ENCODE measurements at places on chromosomes 1 and 21.

DNA sequence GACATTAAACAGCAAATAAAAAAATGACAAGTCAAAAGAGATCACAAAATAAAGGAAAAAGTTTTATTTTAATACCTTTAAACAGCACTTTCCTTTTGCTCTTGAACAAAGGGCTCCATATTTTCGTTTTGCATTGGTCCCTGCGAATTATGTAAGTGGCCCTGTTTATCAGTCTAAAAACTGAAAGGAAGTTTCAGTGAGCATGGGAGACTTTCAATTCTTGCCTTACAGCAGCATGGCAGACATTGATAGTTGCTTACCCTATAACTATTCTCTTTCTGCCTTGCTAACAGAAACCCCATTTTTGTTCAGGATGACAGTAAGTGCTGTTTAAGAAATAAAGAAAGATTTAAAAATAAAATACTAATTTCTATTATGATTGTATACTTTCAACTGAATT is 5.2 kb upstream of the SH3GLB1 start:
- DNase-seq = no peak

DNA sequence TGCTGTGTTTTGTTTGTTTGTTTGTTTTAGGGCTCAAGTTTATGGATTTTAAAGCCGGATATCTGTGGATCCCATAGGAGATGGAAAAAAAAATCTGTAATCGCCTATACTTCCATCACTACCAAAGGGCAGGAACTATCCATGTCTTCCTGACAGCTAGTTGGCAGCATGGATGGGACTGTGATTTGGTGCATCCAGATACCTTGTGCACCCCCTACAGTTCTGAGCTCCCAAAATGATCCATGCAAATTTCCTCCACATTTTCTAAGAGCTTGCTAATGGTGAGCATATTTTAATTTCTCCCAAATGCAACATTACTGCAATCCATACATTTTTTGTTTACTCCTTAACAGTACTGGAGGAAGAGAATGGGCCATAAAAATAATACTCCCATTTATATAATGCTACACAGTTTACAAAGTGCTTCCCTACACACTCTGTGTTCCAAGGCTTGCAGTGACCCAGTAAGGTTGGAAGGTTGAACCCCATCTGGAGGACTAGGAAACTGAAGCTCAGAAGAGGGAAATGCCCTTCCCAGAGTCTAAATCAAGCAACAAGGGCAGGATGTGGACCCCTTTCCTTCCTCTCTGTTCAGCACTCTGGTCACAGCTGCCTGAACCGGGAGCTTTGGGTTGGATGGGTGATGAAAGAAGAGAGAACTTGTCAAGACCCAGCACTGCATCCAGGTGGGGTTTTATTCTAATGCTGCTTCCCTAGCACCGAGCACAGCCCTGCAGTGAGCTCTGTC is 48.0 kb downstream of the CAPN8 start:
- DNase-seq = no peak

DNA sequence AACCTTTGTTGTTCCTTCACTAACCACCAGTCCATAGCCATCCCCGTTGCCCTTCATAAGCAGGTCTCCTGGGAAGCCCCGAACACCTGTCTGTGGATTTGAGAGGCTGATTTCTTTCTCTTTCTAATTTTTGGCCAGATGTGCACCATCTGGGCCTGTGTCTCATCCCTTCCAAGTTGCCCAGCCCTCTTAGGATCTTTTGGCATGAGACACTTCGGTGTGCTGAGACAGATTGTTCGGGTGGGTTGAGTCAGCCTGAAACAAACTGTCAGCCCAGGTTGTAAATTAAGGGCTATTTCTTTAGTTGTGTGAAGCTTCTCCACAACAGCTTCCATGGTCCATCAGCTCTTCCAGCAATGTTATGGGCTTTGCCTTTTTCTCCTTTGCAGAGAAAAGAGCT is 1.4 kb upstream of the DNAJC11 start:
- DNase-seq = no peak

GRCh38 chr21:34333121-34333739 is 30.6 kb upstream of the KCNE2 start:
- DNase-seq = no peak

- no peak for DNase-seq
Observed at GRCh38 chr1:208178091-208178529, 66.1 kb downstream of the PLXNA2 start.

GRCh38 chr1:66333466-66334199 is 200.3 kb upstream of the SGIP1 start:
- DNase-seq = peak; percentile 43

DNA sequence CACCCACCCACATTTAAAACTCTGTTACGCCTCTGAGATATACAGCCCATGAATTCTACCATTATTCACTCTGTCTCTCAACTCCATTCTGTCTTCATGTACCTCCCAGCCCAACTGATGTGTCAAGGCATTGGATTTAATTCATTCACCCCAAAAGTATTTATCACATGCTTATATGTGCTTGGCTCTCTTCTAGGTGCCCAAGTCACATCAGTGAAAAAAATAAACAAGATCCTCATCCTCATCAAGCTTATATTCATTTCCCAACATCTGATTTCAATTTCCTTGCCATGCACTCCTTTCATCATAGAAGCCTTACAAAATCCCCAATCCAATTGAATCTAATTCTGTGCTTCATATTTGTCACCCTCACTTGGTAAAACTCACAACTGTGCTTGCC is 967.6 kb downstream of the LTN1 start:
- DNase-seq = no peak

GRCh38 chr1:31326461-31326860 is 29.6 kb downstream of the ZCCHC17 start:
- DNase-seq = no peak

DNA sequence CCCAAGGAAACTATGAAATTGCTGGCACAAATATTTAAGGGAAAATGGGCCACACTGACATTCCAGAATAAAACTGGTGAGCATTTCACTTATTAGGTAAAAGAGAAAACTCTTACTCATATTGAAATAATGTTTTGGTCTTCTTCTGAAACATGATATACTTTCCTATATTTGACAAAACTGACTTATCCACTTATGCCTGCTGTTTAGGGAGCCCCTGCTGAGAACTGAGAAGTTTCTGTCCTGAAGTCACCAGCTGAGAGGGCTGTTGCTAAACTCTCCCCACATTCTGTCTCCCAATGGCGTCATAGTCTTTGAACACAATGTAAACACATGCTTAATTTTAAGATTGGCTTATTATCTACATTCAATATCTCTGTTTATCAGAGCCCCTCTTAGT is 46.8 kb upstream of the ZC3H11B start:
- no peak for DNase-seq

DNA sequence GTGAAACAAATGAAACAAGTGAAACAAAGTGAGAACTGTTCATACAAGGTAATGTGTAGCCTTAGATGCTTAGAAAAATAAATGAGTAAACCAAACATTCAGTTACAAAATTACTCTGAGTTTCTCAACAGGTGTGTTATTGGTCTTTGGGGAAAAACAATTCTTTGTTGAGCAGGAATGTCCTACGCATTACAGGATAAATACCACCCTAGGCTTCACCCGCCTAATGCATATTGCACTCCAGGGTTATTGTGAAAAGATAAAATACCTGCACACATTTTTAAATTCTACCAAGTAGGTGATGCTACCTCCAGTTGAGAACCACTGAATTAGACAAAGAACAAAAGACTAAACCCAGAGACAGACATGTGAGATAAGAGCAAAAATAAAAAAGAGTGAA is 72.2 kb downstream of the ADAMTS1 start:
- no peak for DNase-seq

DNA sequence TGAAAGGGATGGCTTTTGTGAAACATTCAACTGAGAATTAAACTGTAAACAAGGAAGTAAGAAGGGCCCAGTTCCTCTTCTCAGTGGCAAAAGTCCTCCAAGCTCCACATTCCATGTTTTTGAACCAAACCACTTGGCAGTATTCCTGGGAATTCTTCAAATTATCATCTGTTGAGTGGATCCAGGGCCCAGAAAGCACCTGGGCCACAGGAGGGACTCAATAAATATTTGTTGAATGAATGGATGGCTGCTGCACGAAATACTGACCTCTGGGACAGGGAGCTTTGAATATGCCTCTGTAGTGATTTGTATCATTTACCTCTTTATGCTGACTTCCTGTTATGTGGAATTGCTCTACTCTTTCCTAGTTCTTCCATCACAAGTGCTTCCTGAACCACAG is 4.7 kb downstream of the SLC35F3 start:
- no peak for DNase-seq

DNA sequence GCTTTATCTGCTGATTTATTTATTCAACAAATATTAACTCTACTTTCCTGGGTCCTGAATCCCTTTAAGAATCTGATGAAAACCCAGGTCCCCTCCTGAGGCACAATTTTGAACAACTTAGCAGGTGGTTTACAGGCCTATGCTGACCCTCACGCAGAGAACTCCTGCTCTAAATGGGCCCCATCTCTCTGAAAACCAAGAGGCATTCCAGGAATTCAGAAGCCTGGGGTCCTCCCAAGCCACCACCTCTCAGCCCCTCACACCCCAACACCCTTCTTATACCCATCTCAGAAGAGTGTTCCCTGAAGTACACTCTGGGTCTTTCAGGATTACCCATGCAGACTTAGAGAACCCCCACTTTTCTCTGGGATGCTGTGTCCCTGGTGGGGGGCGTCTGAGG is 34.5 kb downstream of the LHX4 start:
- no peak for DNase-seq

- DNase-seq = no peak
Observed at GRCh38 chr1:174352883-174353608, 94.7 kb upstream of the GPR52 start.

- no peak for DNase-seq
Observed at GRCh38 chr1:240931031-240931430, 319.1 kb upstream of the GREM2 start.

DNA sequence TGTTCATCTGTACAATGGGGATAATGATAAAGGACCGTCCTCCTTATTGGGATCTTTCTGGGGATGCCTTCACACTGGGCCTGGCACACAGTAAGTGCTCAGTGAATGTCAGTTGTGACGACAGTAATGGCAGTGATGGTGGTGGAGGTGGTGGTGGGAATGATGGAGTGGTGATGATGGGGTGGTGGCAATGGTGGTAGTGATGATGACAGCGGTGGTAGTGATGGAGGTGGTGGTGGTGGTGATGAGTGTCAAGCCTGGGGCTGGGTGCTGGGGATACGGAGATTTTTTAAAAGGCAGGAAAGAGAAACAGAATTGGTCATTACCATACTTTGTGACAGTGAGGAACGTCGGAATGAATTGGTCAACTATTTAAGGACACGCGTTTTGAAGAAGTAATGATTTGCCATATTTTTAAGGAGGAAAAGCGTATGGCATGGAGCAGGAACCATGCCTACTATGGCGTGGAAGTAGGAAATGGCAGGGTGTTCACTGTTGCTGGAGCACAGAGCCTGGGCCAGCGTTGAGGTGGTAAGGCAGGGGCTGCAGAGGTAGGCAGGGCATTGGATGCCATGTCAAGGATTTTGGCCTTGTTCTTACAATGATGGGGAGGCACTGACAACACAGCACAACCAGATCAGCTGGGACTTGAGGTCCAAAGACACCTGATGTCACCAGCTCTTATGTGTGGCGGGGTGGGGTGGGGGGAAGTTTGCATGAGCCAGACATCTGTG is 128.7 kb downstream of the ACTL8 start:
- no peak for DNase-seq

DNA sequence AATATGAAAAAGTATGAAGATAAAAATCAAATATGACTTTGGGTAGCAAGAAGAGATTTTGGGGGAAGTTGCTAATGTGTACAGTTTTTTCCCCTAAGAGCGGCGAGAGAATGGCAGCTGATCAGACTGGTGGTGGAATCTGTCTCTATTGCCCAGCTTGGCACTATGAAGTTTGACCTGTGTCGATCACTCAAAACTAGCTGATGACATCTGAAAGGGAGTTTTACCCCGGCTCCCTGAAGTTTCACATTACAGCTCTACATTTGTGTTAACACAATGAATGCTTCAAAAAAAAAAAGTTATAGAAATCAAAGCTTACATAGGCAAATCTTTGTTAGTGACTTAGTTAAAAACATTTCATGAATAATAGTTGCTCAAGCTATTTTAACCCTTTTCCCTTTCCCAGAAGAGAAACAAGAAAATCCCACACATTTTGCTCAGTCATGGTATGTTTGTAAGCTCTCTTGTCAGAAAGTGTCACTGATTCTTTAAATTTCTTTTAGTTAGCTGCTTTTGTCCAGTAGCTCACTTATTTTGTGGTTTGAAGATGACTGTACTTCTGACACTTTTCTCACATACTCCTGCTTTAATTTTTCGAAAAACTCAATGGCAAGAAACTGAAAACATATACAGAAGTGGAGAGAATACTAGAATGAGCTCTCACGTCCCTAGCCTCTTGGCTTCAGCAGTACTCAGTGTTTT is 41.3 kb downstream of the DYRK1A start:
- DNase-seq = no peak

- DNase-seq = no peak
Observed at GRCh38 chr1:115958866-115959265, 17.4 kb upstream of the SLC22A15 start.

DNA sequence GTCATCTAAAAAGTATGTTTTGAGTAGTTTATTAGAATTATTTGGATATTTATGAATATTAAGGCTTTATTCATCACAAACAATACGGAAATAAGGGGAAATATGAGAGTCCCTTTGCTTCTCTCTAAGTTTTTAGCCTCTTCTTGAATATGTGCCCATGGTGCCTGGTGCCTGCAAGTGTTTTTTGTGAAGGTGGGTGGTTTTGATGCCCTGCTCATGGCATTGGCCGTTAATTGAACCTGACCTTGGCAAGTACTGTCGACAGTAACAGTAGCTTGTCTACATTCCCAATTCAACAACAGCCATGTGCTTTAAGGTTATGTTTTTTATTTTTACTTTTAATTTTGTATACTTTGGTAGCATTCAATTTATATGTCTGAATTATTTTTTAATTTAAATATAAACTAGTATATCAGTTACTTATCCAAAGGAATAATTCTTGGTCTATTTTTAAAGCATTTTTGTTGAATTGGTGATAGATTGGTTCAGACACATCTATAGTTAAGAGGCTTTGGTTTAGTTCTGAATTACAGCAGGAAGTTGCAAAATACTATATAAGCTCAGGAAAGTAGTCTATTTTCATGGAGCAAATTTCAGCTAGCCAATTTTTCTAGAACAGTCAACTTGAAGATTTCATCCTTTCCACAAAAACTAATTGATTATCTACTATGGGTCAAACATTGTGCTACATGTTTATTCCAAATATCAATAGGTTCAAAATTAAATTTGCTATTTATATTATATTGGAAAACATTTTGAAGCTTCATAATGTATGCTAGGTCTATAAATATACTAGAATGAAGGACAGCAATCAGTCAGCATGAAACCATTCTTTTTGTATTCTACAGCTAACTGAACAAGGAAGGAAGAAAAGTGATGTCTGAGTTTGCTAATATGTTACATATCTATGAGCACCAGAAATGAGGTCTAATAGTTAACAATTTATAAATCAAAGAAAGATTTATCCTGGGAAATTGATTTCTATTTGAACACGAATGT is 184.4 kb downstream of the MRPL39 start:
- DNase-seq = no peak

- peak; percentile 92 for DNase-seq
Observed at GRCh38 chr21:33947451-33948095, 32.0 kb upstream of the ATP5PO start.
